ENCODE measurements at places on chromosomes 3 and 15.

- DNase-seq = no peak
These were observed 28.3 kb downstream of the RETNLB start for GRCh38 chr3:108728934-108729333.

- DNase-seq = no peak
These were observed 292.5 kb downstream of the ZPLD1 start for GRCh38 chr3:102727340-102727739.

DNA sequence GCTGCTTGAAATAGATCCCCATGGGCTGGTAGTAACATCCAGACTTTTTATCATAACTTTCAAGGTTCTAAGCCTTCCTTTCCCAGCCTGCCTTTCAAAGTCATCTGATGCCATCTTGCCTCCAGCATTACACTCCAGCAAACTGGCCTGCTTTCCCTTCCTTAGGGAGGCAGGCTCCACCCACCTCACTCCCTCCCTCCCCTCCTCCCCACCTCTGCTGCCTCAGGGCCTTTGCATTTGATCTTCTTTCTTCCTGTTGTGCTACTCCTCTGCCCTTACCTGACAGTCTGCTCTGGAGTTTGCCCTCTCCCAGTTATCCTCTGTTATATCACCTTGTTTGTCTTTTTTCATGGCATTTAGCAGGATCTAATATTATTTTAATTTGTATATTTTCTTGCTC is 319.5 kb downstream of the KCNH8 start:
- no peak for DNase-seq

- no peak for DNase-seq
These were observed 208.7 kb upstream of the P2RY1 start for GRCh38 chr3:152626226-152626625.

DNA sequence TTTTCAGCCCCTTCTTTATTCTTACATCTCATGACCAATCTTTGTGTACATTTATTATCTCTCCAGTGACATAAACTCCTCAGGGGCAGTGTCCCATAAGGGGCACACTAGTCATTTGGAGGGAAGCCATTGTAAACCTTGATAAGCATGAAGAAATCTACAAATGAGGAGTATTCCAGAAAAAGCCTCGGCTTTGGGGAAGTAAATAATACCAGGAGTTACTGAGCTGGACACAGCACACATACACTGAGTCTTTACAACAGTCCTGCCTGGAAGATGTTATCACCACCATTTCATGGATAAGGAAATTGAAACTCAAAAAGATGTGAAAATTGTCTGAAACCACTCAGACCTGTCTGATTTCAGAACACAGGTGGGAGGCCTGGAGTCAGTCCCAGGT is 15.4 kb upstream of the POLR2M start:
- no peak for DNase-seq

- DNase-seq = no peak
These were observed 5.9 kb upstream of the ADGRG7 start for GRCh38 chr3:100603469-100603868.

DNA sequence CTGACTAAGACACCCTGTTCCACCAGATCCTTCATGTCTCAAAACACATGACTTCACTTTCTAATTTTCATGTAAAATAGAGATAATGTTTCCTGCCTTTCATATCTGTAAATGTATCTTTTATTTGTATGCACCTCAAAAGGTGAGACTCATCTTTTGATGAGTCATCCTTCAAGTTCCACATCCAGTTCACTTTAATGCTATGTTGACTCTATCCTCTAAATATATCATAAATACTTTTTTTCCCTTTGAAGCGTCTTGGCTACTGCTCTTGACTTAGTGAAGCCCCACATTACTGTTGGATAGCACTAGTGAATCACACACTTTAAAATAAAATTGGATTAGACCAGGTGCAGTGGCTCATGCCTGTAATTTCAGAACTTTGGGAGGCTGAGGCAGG is 741.1 kb downstream of the VGLL3 start:
- DNase-seq = no peak

GRCh38 chr3:142267269-142267668 is 41.9 kb upstream of the GK5 start:
- no peak for DNase-seq

DNA sequence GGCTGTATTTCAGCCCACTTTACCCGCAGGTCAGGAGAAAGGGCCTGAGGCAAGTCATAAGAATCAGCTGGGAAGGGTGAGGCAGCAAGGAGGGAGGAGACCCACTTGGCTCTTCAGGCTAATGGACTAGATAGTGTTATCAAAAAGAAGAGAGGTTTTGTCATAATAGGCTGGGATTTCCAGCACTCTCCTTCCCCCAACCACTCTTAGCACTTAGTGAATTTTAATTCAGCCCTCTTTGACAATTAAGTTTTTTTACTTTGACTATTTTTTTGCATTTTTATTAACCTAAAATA is 771 bp downstream of the MPI start:
- no peak for DNase-seq

DNA sequence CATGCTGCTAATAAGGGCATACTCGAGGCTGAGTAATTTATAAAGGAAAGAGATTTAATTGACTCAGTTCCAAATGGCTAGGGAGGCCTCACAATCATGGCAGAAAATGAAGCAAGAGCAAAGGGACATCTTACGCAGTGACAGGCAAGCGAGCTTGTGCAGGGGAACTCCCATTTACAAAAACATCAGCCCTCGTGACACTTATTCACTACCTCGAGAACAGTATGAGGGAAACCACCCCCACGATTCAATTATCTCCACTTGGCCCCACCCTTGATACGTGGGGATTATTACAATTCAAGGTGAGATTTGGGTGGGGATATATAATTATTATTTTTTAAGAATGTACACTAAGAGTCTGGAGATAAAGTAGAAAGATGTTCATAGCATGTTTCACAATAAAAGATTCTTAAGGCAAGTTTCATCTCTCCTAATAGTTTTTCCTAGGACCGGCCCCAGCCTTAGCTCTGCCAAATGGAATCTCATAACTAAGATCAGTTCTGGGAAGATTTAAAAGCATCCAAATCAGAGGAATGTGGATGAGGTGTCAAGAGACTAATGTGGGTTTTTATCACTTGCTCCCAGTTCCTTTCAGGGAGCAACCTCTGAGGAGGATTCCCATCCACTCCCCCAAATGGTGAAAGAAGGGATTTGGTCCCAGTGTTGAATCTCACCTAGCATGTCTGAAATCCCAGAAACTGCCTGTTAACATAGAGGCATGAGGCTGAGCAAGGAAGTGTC is 221.0 kb downstream of the ZMAT3 start:
- DNase-seq = no peak

- no peak for DNase-seq
These were observed 54.0 kb downstream of the TAFA4 start for GRCh38 chr3:68878322-68878721.

GRCh38 chr3:24224666-24225384 is 269.8 kb downstream of the THRB start:
- no peak for DNase-seq
